ENCODE measurements at places on chromosomes 16 and 17.

DNA sequence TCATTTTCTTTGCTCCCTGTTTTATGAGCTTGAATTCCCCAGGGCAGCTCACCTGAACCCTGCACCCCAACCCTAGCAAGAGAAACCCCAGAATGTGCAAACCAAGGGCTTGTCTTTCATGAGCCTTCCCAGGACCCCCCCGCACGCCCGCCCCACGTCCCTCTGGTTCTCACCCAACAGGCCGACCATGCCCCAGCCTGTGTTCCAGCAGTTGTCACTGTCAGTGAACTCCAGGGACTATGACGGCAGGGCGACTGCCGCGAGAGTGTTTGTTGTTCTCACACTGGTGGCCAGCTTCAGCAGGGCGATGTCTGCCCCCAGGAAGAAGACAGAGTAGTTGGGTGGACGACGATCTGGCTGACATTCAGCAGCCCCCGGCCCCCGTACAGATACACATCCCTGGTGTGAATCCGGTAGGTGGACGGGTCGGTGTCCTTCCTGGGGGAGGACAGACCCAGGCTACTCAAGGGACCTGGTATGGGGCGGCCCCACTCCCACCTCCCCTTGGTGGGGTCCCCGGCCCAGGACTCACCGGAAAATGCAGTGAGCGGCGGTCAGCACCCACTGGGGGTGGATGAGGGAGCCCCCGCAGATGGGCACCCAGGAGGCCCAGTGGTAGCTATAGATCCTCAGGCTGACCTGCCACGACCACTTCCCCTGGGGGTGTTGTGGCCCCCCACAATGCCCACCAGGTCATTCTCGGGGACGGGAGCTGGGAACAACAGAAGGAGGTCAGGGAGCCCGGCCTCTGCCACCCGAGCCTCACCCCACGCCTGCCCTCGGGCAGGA, 20.1 kb downstream of the TPSD1 start:
- DNase-seq, result no peak

DNA sequence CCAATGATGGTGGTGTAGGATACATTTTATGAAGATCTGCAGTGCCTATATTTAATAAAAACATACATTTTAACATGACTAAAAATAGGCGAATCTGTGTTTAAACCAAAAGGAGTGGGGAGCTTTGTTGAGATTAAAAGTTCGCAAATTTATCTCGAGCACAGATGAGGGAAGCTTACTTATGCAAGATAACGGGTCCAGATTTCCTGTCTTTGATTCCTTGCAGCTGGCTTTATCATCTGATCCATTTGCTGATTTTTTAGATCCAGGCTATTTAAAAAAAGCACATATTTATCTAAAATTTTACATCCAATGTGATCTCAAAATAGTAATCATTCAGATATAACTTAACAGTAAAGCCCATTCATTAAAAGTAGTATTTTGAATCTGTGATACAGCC, 57.0 kb upstream of the INTS2 start:
- no peak for DNase-seq

DNA sequence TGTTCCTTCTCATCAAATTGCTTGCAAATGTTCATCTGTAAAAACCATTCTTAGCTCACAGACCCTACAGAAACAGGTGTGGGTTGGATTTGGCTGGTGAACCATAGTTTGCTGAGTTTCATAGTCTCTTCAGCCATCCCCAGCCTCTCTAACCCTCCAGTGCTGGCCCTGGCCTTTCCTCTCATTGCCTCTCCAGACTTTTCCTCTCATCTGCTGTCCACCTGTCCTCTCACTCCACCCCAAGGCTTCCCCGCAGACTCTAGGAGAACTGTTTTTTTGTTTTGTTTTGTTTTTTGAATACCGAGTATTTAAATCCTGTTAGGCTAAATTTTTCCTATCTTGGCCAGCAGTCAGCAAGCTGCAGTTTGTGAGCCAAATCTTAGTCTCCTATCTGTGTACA, 41.1 kb downstream of the MEOX1 start:
- no peak for DNase-seq

GRCh38 chr16:59684911-59685310, 950.8 kb upstream of the GOT2 start:
- no peak for DNase-seq

DNA sequence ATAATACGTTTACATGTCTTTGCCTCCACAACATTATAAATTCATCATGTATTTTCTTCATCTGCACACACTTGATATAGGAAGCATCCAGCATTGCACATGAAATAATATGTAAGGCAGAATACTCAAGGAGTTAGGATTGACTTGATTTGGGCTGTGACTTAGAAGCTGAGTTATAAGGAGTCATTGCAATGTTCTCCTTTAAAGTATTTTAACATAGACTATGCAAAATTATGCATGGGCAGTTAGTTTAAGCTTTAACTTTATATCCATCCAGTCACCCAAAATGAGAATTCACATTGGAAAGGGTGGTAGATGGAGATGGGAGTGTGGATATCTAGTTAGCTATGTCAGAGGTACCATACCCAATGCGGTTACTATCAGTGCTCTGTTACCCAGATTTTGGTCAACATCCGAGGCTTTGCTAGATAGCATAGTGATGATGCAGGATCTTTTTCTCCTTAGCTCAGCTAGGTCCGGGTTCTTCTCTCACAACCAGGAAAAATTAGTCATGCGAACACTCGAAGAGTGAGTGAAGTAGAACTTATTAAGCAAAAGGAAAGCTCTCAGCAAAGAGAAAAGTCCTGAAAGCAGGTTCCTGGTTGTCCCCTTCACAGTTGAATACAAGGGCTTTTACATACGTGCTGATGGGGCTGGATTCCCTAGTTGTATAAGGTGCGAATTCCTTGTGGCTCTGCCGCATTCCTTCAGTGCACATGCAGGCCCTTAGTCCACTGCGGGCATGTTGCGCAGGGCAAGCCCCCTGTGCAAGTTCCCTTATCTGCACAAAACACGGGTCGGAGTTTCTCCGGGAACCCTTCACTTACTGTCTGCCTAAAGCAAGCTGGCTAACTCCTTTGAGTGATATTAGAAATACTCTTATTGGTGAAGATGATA, 73.1 kb upstream of the FAM20A start:
- DNase-seq, result no peak

GRCh38 chr16:69523566-69524305, 42.0 kb upstream of the NFAT5 start:
- no peak for DNase-seq

- DNase-seq, result no peak
Observed at GRCh38 chr17:1203111-1203966, 23.6 kb upstream of the ABR start.

DNA sequence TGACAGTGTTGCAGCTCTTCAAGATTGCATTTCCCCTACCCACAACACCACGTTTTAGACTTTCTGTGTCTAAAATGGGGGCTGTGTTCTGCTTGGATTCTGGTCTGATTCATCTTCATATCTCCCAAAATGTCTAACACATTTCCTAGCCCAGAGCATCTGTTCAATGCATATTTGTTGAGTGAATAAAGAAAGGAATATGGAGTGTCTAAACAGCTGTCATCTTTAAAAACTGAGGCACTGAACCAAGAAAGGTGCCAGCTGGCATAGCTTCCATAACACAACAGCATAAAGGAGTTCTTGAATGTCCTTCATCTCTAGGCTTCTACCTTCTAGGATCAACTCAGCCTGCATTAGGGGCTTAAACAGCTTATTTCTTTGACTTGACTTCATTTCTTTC, 67.4 kb downstream of the CDH11 start:
- DNase-seq, result no peak

- no peak for DNase-seq
Observed at GRCh38 chr17:11625878-11626277, 27.6 kb downstream of the DNAH9 start.

DNA sequence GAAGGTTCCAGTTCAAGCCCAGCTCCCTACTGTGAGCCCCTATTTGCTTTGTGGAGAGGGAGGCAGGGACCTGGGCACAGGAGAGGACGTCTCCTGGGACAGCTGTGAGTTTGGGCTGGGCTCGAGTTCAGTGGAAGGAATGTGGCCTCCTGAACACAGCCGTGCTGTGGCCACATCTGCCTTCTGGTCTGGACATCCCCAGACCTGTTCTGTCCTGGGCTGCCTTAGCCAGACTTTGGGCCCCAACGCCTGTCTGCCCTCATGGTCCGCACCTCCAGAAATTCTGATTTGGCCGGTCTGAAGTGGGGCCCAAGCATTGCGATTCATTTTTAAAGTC, 60.4 kb upstream of the LGALS9 start:
- DNase-seq, result no peak

DNA sequence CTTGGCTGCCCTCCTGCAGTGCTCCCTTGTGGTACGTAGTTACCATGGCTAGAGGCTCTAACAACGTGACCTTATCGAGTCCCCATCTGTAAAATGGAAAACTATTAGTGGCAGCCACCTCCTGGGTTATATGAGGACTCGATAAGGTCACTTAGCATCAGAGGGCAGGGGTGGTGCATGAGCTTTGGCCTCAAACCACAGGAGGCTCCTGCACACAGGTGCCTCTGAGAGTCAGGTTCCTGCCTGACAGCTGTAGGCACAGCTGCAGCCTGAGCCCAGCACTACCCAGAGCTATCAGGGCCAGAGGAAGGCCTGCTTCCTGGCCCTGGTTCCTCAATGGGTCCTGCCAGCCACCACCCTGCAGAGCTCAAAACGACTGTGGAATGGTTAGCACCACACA, 57.2 kb upstream of the SEC14L1 start:
- no peak for DNase-seq

- DNase-seq, result no peak
Observed at GRCh38 chr17:39659279-39660010, 5.7 kb upstream of the TCAP start.

DNA sequence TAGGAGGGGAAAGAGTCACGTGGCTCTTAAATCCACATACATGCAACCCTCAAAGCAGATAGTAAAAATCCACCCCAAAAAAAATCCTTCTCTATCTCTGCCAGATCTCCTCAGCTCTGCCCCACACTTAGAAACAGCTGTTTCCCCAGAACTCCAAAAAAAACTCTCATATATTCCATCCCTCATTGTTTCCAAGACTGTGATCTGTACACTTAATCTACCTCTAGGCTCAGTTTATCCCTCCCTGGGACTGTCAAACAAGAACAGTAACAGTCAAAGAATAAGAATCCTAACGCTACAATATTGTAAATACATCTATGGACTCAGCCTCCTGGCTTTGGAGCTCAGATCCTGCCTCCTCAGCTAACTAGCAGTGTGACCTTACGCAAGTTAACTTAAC, 11.6 kb downstream of the CUEDC1 start:
- DNase-seq, result no peak

GRCh38 chr16:82379551-82379950, 209.5 kb upstream of the MPHOSPH6 start:
- peak; percentile 59 for DNase-seq

DNA sequence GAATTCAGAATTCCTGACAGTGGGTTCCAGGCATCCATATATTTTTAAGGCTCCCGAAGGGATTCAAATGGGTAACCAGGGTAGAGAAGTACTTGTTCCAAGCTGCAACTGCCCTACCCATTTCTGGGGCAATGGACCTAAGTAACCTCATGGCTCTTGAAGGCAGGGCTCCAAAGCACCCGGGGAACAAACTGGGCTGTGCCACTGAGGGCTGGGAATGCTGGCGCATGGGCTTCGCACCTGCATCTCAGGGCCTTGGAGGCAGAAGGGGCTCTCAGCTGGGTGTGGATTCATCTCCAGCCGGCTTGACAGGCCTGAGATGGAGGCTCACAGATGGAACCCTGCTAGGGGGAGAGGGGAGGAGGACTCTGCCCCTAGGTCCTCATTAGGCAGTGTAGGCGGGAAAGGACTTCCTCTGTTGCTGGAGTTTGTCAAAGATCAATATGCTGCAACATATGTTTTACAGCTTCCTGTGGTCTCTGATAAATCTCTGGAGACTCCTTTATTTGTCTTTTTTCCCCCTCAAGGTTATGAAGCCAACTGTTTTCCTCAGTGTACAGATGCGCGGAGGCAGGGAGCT, 232.3 kb upstream of the NLRP1 start:
- no peak for DNase-seq

GRCh38 chr17:8155231-8155995, 3.2 kb upstream of the PER1 start:
- no peak for DNase-seq

GRCh38 chr17:38354466-38354865, 2.8 kb downstream of the SOCS7 start:
- DNase-seq, result no peak

DNA sequence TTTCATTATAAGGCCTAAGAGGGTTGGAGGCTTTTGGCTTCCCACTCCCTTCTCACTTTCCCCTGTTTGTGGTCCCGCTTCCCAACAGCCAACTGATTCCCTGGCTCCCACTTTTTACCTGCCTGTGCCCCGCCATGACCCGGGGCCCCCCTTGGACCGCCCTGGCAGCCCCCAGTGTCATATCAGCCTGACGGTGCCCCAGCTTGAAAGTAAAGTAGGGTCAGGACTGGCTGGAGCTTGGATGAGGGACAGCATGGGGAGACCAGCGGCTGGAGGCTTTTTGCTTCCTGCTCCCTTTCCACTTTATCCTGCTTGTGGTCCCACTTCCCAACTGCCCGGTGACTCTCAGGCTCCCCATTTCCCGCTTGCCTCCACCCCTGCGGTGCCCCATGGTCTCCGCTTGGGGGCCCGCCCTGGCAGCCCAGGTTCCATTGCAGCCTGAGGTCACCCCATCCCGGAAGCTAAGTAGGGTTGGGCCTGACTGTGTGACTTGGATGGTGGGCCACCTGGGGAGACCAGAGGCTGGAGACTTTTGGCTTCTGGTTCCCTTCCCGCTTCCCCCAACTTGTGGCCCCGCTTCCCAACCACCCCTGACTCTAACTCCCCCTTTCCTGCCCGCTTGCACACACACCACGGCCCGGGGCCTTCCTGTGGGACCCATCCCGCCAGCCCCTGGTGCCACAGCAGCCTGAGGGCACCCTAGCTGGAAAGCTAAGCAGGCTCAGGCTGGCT, 2274.7 kb downstream of the TP53TG3F start:
- no peak for DNase-seq

- DNase-seq, result no peak
Observed at GRCh38 chr17:74529243-74529642, 2.0 kb downstream of the CD300LB start.

DNA sequence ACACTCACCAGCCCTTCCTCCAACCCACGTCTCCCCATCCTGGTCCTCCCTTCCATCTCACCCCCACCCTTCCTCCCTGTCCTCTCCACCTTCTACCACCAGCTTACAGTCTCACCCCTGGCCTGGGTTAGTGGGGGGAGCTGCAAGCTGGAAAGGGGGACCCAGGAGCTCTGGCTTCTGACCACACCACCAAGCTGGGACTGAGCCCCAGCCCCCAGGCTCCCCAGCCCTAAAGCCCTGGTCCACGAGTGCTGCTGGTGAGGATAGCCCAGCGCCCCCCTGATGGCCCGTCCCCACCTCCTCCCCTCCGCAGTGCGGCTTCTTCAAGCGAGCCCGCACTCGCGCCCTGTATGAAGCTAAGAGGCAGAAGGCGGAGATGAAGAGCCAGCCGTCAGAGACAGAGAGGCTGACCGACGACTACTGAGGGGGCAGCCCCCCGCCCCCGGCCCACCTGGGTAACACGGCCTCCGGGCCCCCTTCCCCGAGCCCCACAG, 7.2 kb upstream of the PDK2 start:
- DNase-seq, result no peak

DNA sequence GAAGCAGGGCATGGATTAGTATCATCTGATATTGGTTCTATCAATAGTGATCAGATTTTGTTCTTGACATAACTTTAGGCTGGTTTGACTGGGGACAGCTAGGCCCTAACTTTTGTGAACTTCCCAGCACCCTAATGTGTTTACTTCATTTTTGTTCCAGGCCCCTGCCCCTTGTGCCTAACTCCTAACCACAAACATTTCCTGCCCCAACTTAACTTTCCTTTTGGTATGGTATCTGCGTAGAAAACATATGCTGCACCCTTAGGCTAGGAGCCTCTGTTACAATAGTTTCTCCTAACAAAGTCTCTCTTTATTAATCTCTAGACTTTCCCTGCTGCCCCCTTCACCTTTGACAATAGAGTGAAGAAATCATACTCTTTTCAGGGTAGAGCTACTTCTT, 2.5 kb downstream of the ADPRM start:
- no peak for DNase-seq
